Stimulated activated CD4-positive, alpha-beta T cell treated with anti-CD3 and anti-CD28 coated beads, Interleukin-1b, Interleukin-23, amount 100 ng/mL, for 1 hour (primary cell): ENCODE measurements at places on chromosomes 7 and 10.
A peak's percentile ranks its signal among the peaks of the same experiment; 100 is the strongest.

- peak; percentile 11 for DNase-seq
Observed at GRCh38 chr10:86757113-86757972, 924 bp downstream of the BMPR1A start.

DNA sequence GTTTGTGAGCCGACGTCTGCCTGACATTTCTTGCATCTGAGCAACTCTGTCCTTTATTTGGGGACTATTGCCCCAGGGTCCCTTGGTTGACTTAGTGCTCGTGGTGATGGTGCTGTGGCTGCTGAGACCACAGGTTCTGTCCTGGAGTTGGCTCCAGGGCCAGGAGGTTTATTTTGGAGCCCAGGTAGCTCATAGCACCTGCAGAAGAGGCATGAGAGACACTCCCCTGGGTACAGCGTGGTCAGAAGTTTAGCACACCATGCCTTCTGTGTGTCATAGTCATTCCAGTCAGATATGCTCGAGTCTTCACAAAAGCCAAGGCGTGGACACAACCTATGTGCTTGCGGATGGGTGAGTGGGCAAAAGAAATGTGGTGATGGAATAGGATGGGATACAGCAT is 496.9 kb downstream of the TCERG1L start:
- DNase-seq = no peak

DNA sequence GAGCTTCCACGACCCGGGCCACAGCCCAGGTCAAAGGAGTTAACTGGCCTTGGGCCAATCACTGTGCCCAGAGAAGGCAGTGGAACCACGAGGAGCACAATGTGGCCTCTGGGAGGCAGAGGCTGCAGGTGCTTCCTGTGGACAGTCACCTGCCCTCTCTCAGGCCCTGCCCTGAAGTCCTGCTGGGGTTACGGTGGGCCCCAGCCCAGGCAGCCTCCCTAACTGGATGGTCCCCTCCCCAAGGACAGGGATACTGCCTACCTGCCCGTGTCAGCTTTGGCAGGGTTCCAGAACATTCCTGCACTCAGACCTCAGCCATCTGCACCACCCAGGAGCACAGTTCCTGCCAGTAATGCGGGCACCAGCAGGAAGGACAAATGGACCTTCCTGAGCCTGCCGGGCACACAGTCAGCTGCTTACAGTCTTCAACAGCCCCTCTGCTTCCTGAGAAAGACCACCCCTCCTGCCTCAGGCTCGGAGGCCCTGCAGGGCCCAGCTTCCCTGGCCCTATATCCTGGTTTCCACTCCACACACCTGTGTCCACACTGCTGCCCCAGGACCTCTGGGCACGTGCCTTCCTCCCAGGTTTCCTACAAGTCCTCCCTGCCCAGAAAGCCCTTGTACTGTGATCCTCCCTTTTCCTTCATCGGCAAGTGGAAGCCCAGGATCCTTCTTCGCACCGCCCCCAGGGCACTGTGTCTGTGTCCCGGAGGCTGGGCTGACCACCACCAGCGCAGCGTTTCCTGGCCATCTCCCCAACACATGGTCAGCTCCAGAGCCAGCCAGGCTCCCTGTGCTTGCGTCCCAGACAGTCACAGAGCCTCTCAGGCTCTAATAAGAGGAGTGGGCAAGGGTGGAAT is 23.3 kb downstream of the WDR86 start:
- no peak for DNase-seq

- peak; percentile 61 for DNase-seq
Observed at GRCh38 chr7:131235489-131236317, 92.0 kb upstream of the MKLN1 start.

- no peak for DNase-seq
Observed at GRCh38 chr10:3990307-3990706, 205.3 kb upstream of the KLF6 start.

GRCh38 chr7:115352375-115352774 is 430.5 kb downstream of the MDFIC start:
- no peak for DNase-seq

GRCh38 chr7:81690251-81690650 is 79.6 kb downstream of the HGF start:
- DNase-seq = no peak

GRCh38 chr10:82552267-82552666 is 677.3 kb downstream of the NRG3 start:
- no peak for DNase-seq

GRCh38 chr10:76577455-76577854 is 1060.2 kb downstream of the KCNMA1 start:
- DNase-seq = no peak

DNA sequence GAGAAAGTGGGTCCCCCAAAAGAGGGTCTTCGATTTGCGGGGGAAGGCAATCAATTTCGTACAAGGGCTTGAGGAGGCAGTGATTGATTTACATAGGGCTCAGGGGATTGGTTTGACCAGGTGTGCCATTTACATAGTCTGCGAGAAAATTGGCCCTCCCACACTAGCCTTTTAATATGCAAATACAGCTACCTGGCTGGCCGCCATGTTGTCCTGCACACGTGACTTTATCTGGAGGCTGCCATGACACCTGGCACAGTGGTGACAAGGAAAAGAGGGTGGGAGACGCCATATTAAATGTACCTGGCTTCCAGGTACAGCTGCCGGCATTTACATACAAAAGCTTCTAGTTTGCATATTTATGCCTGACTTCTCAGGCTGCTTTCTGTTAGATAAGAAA is 1577.2 kb upstream of the LRRTM3 start:
- DNase-seq = no peak

GRCh38 chr7:20146451-20146850 is 70.7 kb downstream of the MACC1 start:
- no peak for DNase-seq

- no peak for DNase-seq
Observed at GRCh38 chr7:95737828-95738505, 34.4 kb upstream of the DYNC1I1 start.

DNA sequence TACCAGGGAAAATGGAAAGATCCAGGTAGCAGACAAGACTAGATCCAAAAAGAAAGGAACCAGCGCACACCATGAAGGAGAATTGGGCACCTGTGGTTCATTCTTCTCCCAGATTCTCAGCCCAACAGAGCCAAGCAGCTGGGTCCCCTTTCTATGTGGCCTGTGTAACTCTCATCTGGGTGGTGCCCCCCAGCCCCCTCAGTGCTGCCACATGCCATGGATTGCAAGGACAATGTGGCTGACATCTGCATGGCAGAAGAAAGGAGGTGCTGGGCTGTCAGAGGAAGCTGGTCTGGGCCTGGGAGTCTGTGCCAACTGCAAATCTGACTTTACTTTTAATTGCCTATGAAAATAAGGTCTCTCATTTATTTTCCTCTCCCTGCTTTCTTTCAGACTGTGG is 21.4 kb downstream of the PRSS2 start:
- no peak for DNase-seq

GRCh38 chr10:85067955-85068354 is 739.6 kb downstream of the CCSER2 start:
- DNase-seq = no peak

DNA sequence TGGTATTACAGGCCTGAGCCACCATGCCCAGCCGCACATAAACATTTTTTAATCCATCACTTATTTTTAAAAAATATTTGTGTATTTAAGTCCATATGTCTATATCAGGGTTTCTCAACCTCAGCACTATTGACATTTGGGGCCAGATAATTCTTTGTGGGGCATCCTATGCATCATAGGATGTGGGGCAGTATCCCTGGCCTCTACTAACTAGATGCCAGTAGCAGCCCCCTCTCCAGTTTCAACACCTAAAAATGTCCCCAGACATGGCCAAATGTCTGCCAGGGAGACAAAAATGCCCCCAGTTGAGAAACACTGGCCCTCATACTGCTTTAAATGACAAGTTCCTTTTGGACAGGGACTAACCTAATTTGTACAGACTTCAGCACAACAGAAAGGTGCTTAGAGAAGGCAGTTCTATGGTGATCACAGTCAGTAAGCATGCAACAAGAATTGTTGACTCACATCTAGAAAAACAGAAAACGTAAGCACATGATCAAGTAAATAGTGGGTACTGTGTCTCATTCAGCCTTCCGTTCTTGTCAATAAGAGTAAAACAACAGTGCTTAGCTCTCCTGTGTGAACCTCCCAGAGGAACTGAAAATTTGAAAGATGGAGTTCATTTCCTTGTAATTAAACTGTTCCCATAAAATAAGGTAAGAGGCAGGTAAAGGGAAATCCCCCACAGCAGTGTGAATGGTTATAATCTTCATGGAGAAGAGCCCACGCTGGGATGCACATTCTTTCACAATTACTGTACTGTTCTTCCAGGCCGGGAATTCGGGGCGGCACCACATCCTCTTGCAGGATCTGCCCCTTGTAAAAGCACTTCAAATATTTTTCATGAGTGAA is 17.3 kb upstream of the ADRB1 start:
- no peak for DNase-seq

DNA sequence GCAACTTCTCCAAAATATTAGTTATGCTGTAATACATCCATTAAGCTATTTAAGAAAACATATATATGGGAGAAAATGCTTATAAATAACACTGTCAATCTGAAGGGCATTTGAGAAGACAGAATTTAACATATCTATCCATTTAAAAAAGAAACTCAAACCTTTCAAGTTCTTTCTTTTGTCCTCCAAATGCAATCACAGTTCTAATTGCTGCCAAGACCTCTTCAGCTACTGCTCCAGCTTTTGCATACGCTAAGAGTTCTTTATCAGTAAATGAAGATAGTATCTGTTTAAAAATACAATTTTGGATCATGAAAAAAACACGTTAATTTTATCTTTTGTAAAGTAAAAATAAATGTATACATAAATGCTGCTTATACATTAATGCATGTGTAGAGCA is 39.6 kb downstream of the ABCB1 start:
- no peak for DNase-seq

DNA sequence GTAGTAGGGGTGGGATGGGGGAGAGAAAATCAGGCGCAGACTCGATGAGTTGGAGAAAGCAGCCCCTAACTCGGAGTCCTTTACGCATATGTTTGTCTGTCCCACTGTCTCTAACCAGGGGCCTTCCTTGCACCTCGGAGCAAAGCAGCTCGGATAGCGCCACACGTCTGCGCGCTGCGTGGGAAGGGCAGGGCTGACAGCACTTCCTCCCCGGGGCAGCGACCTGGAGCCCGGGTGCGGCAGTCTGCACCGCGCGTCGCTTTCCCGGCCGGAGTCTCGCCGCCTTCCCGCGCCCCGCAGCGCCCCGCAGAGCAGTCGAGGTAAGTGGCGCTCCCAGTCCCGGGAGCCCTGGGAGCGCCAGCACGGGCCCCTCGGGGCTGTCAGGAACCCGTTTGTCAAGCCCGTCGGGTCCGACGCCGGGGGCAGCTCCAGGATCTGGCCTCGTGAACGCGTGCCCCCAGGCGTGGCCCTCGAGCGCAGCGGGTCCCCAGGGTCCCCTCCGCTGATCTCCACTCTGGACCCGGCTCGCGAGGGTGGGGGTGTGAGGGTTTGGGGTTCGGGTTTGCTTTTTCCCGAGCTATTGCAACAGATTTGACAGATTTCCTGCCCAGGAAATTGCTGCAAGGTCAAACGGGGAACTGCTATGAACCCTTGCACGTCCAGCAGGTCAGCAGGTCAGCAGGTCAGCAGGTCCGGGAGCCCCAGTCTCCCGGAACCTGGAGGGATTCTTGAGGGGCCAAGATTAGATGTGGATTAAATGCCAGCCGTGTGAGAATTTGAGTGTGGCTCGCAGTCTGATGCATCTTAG is 597 bp downstream of the APBB1IP start:
- peak; percentile 56 for DNase-seq

DNA sequence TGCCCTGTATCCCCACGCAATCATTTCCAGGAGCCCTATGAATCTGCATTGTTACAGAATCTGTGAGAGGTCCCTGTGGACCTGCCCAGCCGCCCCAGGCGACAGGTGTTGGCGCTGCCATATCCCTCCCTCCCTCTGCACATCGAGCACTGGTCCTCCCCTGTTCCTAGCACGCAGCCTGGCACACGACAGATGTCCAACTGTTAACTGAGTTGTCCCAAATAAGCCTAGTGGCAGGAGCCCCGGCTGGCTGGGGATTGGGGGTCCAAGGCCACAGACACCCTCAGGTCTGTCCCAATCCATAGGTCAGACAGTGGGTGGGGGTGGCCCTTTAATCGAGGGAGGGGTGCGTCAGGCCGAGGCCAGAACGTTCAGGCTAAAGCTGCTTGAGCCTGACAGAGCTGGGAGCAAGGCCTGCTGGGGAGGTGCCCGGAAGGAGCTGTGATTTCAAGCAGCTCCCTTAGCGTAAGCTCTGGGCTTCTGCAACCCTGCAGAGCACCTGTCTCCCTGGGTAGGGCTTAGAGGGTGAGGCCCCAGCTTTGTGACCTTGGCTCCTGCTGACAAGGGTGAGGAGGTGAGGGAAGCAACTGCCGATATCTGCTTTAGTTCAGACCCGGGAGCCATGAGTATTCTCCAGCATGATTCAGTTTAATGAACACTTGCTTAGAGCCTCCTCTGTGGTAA is 40.1 kb downstream of the ADRA2A start:
- DNase-seq = no peak

DNA sequence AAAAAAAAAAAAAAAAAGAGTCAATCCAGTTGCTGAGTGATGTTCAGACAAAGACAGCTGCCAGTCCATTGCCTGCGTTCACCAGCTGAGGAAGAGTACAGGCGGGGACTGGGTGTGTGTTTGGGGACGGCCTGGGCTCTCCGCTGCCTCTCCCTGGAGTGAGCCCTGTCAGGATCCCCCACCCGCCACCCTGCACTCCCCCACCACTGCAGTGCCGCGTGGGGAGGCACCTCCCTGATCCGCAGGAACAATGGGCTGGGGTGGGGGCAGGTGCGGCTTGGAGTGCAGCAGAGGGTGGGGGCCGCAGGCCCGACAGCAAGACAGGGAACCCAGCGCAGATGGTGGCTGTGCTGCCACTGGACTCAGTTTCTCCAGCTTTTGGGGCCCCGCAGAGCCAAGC is 1.4 kb downstream of the HSPA12A start:
- no peak for DNase-seq

DNA sequence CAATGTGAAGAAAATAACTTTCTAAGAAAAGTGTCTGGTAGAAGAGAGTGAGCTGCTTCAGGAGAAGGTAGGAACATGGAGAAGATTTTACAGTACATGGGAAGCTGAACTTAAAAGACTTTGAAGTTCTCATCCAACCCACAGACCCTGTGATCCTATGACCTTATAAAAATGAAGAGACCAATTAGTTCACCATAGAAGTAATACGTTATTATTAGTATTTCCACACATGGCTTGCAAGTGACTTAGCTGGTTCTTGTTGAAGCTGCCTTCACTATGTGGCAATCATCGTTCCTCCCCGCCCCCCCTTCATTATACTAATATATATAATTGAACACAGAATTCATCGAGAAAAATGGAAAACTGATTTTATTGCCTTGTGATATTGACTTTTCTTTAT is 129.1 kb downstream of the SND1 start:
- DNase-seq = no peak

DNA sequence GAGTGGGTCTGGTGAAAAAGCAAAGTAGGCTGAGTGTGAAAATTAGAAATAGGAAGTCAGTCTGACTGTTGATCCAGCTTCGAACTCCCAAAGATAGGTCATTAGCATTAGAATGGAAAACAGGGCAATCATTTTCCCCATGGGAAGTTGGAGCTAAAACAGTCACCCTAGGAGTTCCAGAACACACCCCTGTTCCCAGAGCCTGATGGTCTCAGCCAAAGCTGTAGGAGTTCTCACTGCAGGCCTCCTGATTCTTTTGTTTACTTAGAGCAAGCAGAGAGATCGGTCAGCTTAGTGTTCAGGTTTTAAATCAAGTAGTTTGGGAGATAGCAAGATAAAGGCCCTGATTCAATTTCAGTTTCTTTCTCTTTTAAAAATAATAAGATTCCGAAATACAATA is 28.8 kb upstream of the JCAD start:
- DNase-seq = no peak
